ENCODE measurements at places on chromosomes 16 and 17.

GRCh38 chr16:27319257-27319965 is 5.6 kb downstream of the IL4R start:
- DNase-seq: no peak

- peak; percentile 10 for DNase-seq
Measured at GRCh38 chr17:33377837-33378595, 84.9 kb upstream of the ASIC2 start.

DNA sequence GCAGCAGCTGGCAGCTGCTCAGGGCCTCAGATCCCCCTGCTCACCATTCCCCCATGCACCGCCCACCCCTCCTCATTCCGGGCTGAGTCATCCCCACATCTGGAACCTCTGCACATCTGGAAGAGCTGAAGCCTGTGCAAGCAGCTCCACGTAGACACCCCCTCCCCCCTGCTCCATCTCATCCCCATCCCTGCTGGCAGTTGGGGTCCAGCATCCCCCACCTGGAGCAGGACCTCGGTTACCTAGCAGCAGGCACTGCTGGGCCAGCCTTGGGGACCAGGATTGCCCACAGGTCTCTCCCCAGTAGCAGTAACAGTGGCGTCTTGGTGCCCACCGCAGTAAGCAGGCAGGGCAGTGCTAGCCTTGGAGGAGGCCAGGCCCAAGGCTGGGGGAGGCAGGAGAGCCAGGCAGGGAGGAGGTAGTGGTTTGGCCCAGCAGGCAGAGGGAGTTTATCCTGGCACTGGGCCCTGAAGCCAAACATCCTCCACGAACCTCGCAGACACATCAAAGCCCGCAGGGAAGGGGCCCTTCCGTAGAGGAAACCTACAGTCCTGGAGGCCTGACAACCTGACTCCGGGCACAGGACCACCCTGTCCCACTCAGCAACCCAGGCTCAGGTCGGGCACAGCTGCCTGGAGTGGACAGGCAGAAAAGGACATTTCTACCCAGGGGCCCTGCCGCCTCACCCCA is 7.7 kb upstream of the TMEM92 start:
- DNase-seq: peak; percentile 16

GRCh38 chr17:17921192-17922069 is 50.8 kb downstream of the TOM1L2 start:
- no peak for DNase-seq

- DNase-seq: no peak
Measured at GRCh38 chr16:17307504-17307903, 163.3 kb downstream of the XYLT1 start.
